Activated naive CD8-positive, alpha-beta T cell treated with anti-CD3 and anti-CD28 coated beads for 36 hours (primary cell): ENCODE measurements at places on chromosomes 3 and 15.

GRCh38 chr3:45985532-45986302, 9.9 kb downstream of the FYCO1 start:
- no peak overlapping the region for H3K4me3 ChIP-seq
- H3K4me1 ChIP-seq, result peaks cover 57% of the 10 kb centered on the region
- peaks cover 45% of the 10 kb centered on the region for H3K36me3 ChIP-seq
- DNase-seq, result no peak

- no peaks in the 10 kb centered on the region for H3K4me1 ChIP-seq
- no peak for DNase-seq
- peaks cover 7% of the 10 kb centered on the region for H3K27me3 ChIP-seq
- H3K27ac ChIP-seq, result no peak overlapping the region
- no peak overlapping the region for H3K4me3 ChIP-seq
These were observed 241.0 kb upstream of the GBE1 start for GRCh38 chr3:82002491-82002890.

- no peak overlapping the region for H3K4me3 ChIP-seq
- DNase-seq, result no peak
- H3K4me1 ChIP-seq, result peaks cover 2% of the 10 kb centered on the region
- no peaks in the 10 kb centered on the region for H3K36me3 ChIP-seq
- no peaks in the 10 kb centered on the region for H3K27me3 ChIP-seq
- no peak overlapping the region for H3K27ac ChIP-seq
These were observed 27.9 kb downstream of the EIF1B start for GRCh38 chr3:40337136-40338108.

DNA sequence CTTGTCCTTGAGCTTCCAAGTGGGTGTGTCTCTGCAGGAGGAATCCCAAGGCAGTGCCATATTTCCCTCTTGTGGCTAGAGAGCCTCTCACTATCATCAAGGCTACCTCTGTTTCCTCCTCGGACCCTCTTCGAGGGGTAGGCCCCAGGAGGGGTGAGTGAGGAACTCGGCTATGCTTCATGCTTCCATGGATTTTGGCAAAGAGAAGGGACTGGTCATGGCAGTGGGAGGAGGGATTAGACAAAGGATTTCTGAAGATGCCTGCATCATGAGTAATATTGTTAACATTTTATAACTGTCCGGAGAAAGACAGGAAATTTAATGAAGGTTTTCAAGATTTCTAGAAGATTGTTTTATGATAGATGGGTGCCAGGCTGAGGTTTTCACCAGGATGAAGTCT, 241.5 kb downstream of the CLSTN2 start:
- peaks cover 6% of the 10 kb centered on the region for H3K27me3 ChIP-seq
- DNase-seq, result no peak
- H3K27ac ChIP-seq, result no peak overlapping the region
- no peak overlapping the region for H3K4me3 ChIP-seq

DNA sequence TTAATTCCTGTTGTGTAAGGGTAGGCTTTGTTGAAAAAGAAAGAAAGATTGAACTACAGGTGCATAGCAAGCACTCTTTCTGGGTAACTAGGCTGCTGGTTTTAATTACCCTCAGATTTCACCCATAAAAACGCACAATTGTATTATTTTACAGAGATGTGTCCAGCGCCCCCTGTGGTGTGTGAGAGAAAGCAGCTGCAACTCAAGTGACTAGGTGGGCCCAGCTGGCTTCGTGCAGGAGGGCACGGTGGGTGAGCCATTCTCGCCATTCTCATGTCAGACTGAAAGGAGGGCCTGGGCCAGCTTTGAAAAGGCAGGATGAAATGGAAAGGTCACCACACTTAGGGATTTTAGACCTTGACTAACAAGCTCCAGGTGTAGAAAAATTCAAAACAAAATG, 122.6 kb downstream of the LRIG1 start:
- H3K27ac ChIP-seq, result peak overlapping the region; percentile 68
- peaks cover 56% of the 10 kb centered on the region for H3K36me3 ChIP-seq
- no peak for DNase-seq
- H3K27me3 ChIP-seq, result no peaks in the 10 kb centered on the region
- H3K4me1 ChIP-seq, result peaks cover 2% of the 10 kb centered on the region
- no peak overlapping the region for H3K4me3 ChIP-seq

DNA sequence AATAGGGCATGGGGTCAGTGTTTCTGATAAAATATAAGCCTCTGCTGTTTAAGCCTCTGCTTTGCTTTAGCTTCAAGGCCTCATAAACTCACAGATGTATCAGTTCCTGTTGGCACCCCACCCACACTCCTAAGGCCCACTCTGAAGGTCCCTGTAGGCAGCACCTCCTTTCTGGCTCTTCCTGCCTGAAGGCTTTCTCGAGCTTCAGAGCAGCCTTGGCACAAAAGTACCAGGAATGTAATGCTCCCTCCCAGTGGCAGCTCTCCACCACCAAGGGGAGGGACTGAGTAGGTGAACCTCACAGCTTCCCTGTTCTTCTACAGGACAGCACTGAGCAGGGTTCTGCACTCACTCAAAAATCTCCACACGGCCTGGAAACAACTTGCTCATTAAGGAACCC, 102.2 kb downstream of the ABHD5 start:
- H3K27me3 ChIP-seq, result peaks cover 17% of the 10 kb centered on the region
- no peak for DNase-seq
- H3K4me3 ChIP-seq, result no peak overlapping the region
- H3K4me1 ChIP-seq, result no peaks in the 10 kb centered on the region

DNA sequence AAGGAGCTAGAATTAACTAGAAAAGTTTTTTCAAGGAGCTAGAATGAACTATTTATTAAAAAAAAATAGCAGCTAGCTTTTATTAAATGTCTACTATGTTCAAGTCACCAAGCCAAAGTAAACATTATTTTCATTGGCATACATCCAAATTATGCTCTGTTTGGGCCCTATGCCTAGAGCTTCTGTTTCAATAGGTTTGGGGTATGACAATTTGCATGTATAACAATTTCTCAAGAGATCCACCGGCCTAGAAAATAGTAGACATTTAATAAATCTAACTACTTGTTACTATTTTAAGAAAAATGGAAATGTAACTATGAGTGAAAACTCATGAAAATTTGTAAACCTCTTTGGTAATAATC, 8.0 kb downstream of the GABRR3 start:
- no peaks in the 10 kb centered on the region for H3K36me3 ChIP-seq
- H3K27ac ChIP-seq, result no peak overlapping the region
- H3K4me3 ChIP-seq, result no peak overlapping the region

DNA sequence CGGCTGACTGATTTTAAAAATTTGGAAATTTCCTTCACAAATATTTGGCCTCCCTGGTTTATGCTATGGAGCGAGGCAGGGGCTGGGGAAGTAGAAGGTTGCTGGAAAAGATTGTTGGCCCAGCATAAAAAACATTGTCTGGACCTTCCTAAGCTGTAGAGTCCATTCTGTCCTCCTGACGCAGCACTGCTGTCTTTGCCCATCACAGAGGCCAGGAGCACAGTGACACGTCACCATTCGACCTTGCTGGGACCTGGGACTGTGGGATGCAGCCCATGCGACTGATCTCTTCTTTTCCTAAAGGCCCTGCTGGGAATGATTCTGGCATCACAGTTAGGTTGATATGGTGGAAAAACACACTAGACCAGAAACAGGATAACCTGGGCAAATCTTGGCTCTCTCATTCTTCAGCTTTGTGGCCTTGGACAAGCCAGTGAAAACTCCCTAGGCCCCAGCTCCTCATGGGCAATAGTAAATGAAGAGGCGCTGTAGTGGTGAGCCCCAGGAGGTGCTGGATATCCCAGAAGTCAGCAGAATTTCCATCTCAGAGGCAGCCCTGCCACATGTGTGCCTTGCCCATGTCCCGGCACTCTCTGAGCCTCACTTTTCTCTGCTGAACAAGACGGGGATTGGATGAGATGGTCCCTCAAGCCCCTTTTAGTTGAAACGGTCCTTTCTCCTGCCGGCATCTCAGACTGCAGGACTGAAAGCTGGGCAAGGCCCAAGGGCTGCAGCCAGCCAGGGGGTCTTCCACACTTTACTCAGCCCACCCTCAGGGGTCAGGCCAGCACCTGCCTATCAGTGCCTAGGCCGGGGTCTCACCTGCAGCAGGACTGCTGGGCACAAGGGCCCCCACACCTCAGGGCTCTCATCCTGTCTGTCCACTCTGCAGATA, 69.6 kb downstream of the SENP2 start:
- H3K27me3 ChIP-seq, result peaks cover 2% of the 10 kb centered on the region
- DNase-seq, result no peak
- no peaks in the 10 kb centered on the region for H3K4me1 ChIP-seq
- no peaks in the 10 kb centered on the region for H3K36me3 ChIP-seq

GRCh38 chr15:40239693-40240618, 1.1 kb downstream of the PAK6 start:
- H3K4me1 ChIP-seq, result peaks cover 5% of the 10 kb centered on the region
- no peak overlapping the region for H3K4me3 ChIP-seq
- H3K36me3 ChIP-seq, result no peaks in the 10 kb centered on the region
- peaks cover 31% of the 10 kb centered on the region for H3K27me3 ChIP-seq
- no peak overlapping the region for H3K27ac ChIP-seq

DNA sequence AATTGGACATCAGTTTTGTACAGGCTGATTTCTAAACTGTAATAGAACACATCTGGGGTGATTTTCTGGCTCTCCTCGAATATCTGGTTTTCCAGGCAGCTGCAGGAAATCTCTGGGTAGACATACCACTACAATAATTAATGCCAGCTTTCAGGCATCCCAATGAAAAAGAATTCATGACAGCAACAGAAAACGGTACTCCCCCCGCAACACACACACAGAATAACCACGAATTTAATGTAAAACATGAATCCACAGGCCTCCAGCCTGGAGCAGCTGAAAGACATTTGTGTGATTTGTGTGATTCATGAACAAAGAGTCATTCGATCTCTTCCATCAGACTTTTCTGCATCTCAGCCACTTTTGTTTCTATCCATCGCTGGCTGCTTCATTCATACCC, 262.2 kb downstream of the MAGI1 start:
- no peak for DNase-seq
- H3K36me3 ChIP-seq, result no peaks in the 10 kb centered on the region
- no peak overlapping the region for H3K27ac ChIP-seq
- no peaks in the 10 kb centered on the region for H3K4me1 ChIP-seq

GRCh38 chr3:94460931-94461330, 398.1 kb downstream of the NSUN3 start:
- no peaks in the 10 kb centered on the region for H3K36me3 ChIP-seq
- no peak overlapping the region for H3K27ac ChIP-seq
- DNase-seq, result no peak
- no peak overlapping the region for H3K4me3 ChIP-seq
- no peaks in the 10 kb centered on the region for H3K27me3 ChIP-seq

DNA sequence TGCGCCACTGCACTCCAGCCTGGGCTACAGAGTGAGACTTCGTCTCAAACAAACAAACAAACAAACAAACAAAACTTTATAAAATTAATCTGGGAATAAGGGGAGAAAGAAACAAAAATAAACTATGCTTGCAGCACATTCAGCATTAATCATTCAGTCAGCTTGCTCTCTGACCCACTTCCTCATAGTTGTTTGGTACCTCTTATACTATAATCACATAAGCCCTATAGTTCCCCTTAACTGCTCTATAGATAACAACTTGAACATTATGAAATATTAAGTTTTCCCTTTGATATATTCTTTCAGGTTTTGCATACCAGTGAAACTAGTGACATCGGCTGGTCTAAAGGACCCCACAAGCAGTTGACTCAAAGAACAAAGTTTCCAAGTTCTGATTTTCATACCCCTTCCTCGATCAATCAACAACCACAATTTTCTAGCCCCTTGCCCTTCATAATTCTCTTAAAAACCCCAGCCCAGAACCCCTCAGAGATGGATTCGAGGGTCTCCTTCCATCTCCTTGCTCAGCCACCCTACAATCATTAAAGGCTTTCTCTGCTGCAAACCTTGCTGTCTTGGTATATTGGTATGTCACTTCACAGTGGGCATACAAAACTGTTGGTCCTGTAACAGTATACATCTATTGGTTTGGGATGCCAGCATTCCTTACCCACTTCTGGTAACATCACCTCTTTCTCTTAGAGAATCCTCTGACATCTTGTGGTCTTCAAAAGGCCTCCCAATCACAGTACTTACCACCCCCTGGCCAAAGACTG, 26.4 kb downstream of the BCL2L10 start:
- no peaks in the 10 kb centered on the region for H3K36me3 ChIP-seq
- peaks cover 8% of the 10 kb centered on the region for H3K4me1 ChIP-seq
- H3K27ac ChIP-seq, result no peak overlapping the region
- no peak overlapping the region for H3K4me3 ChIP-seq
- H3K27me3 ChIP-seq, result no peaks in the 10 kb centered on the region

- peaks cover 8% of the 10 kb centered on the region for H3K4me1 ChIP-seq
- no peak overlapping the region for H3K4me3 ChIP-seq
- DNase-seq, result no peak
- peaks cover 3% of the 10 kb centered on the region for H3K27me3 ChIP-seq
These were observed 116.4 kb upstream of the HES1 start for GRCh38 chr3:194019398-194020165.

DNA sequence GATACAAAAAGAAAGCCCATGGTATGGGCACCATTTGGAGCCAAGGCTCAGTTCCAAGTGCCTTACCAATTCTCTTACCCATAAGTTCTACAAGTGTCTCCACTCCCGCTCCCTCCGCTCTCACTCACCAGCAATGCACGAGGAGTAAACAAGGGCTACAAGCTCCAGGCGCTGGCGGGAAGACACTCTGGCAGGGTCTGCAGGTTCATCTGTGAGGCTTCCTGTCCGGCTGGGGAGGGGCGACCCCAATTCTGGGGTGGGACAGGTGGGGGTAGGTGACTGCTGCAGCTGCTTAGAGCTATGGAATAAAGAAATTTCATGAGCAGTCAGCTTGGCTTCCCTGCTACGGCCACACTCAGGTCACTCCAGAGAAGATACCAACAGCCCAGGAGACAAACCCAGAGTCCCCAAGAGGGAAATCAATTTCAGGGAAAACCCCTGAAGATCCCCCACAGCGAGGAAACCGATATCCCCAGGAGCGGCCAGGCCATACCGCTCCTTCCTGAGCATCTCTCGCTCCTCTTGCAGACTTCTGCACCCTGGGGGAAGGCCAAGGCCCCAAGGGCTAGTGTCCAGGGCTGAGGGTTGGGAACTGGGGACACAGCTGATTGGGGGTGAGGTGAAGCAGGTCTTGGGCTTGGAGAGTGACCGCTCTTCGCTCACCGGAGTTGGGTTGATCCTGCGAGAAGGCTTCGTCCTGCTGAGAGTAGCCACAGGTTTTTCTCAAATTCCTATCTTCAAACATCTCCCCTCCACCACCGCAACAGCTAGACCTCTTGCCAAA, 1.4 kb downstream of the CDAN1 start:
- DNase-seq, result no peak
- H3K4me3 ChIP-seq, result peak overlapping the region; percentile 67
- H3K27ac ChIP-seq, result no peak overlapping the region

DNA sequence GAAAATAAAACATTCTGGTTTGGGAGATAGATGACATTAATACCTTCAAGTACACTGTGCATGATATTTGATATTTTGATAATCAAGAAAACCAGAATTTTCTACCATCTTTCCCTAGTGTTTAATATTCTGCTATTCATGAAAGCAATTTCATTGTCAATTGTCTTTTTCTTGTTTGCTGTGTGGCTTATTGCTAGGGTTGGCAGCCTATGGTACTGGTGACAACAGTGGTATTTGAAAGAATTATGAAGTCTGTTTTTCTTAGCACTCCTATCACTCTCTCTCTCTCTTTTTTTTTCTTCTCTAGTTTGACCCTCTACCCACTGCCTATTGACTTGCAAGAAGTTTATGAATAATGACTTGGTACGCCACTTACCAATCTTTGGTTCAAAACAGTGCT, 15.4 kb downstream of the RNF13 start:
- no peak overlapping the region for H3K4me3 ChIP-seq
- no peaks in the 10 kb centered on the region for H3K27me3 ChIP-seq
- no peak for DNase-seq
- no peak overlapping the region for H3K27ac ChIP-seq
- peaks cover 49% of the 10 kb centered on the region for H3K36me3 ChIP-seq
